ENCODE measurements at places on chromosomes 7 and 10.

DNA sequence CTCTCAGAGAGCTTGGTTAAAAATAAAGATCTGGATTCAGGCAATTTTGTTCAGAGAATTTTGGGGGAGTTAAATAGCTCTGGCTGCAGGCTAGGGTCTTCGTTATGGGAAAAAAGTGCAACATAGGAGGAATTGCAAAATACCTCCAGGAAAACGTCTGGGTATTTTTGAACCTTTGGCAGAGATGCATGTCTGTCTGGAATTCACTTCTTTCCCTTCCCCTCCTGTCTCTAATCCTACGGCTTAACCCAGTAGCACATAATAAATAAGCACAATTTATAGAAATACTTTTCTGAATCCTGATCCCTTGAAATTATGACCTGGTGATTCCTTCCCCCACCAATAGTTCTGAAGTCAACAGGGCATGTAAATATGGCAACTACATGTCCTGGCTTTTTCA lies 19.3 kb upstream of the NUP205 start:
- no peak for DNase-seq

DNA sequence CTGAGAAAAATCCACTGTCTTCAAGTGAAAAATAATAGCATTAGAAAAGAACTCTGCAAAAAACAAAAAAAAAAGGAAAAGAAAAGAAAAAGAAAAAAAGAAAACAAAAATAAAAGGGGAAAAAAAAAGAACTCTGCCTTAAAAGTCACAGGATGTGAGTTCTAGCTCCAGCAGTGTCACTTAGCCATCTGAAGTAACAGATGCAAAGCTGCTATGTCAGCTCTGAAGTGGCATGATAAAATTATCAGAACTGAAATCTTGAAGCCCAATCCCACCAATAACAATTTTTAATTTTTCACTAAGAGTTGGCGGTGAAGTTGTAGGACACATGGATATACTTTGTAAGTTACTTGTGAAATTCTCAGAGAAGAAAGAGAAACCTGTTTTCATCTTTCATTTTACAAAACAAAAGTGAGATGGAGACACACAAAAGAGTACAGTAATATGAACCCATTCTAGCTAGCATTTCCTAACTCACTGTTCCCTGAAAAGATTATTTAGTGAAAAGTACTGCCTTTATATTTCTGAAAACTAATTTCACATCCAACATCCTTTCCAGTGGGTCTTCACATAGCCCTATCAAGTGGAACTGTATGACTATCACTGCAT lies 103.5 kb downstream of the ELAPOR2 start:
- no peak for DNase-seq

DNA sequence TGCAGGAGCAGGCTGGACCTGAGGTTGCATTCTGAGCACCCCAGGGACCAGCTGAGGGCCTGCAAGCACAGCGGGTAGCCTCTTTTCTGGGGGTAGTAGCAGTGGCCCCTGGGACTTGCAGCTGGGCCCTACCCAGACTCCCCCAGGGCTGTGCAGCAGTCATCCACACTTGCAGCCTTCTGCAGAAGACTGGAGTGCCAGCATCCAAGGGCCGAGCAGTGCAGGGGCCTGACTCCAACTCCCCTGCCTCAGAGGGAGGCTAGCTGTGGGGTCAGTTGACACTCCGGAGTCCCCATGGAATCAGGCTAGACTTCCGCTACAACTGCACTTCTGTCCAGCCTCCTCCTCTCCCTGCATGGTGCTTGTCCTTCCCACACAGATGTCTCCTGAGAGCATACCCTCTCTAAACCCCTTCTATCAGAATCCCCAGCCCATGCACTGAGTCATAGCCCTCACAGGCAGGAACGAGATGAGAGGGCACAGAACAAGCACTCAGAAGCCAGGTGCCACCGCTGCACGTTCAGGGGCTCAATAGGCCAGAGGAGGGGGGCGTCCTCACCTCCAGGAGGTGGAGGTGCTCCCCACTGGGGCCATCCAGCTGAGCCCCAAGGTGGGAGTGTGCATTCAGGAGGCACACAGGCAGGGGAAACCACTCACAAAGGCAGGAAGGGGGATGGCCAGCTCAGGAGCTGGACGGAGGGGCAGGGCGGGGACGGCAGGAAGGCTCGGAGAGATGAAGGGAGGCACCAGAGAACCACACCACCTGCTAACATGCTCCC lies 7.5 kb downstream of the RASGEF1A start:
- DNase-seq = no peak

DNA sequence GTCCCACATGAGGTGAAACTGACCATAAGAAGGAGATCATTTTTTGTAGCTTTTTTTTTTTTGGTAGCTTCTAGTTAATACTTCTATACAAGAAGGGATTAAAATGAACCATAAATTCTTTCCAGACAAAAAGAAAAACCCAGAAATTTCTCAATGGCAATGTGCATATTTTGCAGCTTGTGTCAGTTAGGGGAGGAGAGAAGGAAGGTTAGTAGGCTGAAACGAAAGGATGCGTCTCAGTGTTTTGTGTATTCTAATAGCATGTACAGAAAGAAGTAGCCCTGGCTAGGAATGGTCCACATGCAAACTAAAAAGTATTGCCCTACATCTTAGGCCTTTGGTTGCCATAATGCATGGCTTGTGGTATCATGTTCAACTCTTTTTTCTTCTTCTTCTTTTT lies 90.6 kb downstream of the CACNB2 start:
- DNase-seq = no peak

GRCh38 chr10:80202934-80203834 lies 2.2 kb downstream of the ANXA11 start:
- peak; percentile 92 for DNase-seq

DNA sequence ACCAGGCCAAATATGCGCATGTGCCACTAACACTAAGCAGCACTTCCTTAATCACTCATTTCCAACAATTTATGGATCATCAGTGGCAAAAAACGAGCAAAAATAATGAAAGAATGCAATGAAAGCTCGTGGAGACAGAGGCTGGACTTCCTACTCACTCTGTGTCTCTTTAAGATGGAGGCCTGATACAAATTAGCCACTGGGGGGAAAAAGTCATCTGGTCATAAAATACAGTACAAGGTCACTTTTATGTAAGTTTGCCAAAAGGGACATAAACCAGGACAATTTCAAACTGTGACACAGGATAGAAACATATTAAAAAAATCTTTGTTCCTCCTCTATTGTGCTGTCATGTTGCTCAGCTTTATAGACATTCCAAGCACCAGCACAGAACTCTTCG lies 101.7 kb downstream of the LMBR1 start:
- no peak for DNase-seq

DNA sequence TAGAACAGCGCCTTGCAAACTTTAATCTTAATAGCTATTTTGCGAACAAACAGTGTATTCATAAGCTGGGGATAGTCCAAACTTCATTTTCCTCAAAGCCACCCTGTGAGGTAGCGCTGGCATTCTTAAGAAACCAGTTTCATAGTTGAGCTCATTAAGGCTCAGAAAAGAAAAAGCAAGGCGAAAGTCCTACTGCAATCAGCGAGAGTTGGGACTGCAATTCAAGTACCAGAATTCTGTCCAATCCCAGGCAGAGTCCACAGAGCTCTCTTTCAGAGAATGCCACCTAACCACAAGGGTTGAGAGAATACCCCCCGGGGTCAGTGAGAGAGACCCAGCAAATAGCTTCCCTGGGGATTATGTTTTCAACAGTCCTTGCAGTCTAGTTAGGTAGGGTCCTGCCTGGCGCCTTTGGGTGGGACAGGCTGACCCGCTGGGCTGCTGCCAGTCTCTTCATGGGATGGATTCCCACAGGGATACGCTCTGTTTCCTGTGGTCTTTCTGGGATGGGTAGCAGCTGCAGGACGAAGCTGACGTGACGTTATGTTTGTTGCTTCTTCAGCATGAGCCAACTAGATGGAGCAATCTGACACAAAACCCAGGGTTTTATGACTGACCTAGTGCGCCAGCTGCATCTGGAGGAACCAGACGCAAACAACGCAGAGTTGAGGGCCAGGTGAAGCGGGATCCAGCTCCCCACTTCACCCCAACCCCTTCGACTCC lies 16.0 kb downstream of the BMPER start:
- DNase-seq = no peak

Measured in heart left ventricle (tissue), 16 donors.